ENCODE measurements at places on chromosomes 3 and 15.

GRCh38 chr15:40929660-40930429 is 705 bp downstream of the DLL4 start:
- DNase-seq = peak; percentile 65

DNA sequence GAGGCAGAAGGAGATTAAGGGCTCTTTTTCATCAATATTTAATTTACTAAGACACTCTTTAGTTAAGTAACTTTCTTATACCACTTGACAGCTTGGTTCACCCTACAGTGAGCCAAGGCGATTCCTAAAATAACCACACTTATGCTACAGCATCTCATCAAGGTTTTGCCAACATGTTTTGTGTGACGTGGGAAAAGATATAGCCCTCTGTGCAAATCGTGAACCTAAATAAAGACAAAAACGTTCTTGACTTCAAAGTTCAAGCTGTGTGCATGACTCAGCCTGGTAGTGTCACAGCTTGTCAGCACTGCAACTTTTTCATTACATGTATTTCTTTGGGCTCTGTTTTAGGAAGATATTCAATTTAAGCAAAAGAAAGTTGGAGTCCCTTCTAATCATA is 297.0 kb upstream of the EPHA3 start:
- no peak for DNase-seq

DNA sequence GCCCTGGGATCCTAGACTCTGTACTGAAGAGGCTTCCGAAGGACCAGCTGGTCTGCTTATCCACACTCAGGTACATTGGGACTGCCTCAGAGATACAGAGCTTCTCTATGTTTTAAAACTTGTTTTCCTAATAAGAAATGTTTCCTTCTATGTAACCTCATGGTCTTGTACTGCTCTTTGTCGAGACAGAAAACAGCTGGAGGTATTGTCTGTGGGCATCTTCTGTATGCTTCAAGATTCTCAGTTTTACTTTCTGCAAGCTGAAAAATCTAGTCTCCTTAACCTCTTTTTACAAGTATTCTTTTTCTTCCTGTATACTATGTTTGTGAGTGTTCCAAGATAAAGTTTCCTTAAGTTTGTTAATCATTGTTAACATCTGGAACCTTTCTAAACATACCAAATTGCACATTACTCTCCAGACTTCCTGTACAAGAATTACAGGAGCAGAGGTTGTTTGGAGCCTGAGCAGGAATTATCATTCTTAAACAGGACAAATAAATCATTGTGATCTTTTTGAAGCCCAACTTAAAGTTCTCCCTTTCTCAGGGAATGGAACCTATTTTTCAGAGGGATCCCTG is 358.3 kb upstream of the CFAP20DC start:
- no peak for DNase-seq

DNA sequence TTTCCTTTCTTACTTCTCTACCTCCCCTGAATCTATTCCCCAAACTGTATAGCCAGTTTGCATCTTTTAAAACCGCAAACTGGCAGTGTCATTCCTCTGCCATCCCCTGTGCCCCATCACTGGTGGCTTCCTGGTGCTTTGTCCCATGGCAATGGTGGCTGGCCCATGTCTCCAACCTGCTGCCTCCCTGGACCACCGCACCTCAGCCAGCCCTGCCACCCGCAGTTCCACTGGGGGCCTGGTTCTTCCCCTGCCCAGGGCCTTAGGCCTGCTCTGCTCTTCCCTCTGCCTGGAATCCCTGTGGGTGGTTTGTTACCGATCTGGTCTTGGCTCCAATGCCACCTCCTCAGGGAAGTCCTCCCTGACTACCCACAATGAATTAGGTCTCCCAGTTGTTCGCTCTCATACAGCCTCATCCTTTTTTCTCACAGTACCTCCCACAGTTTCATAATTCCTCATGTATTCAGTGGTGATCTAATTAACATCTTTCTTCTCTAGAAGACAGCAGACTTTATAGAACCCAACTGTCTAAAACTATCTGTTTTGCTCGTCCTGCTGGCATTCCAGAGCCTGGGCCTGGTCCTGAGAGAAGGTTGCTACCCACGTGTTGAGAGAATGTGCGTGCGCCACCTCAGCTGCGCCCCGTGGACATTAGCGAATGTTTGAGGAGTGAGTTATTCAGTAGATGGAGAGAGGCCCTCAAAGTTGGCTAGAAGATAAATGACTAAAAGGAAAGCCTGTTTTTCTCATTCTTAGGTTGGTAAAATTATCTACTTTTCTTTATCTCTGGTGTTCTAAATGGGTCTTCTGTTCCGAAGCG is 130.1 kb downstream of the DNAJB8 start:
- no peak for DNase-seq

DNA sequence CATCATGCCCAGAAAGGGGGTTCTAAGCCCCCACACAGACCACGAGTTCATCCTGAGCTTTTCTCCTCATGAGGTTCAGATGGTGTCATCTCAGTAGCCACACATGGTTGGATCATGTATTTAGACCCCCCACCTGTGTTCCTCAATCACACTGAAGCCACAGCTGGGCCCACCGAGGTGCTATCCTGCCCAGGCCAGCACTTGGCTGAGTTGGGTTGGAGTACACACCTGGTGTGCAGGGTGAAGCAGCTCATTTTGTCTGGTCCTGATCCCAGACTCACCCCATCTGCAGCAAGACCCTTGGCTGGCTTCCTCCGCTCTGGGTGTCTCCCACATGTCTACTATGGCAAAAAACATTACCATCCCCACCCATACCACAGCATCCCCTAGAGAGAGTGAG is 41.9 kb downstream of the ACAA1 start:
- no peak for DNase-seq

GRCh38 chr15:39156646-39157250 is 424.1 kb upstream of the THBS1 start:
- no peak for DNase-seq

GRCh38 chr3:160005004-160005403 is 16.4 kb downstream of the IL12A start:
- DNase-seq = no peak

- DNase-seq = no peak
Observed at GRCh38 chr3:169288553-169288952, 375.0 kb downstream of the MECOM start.

DNA sequence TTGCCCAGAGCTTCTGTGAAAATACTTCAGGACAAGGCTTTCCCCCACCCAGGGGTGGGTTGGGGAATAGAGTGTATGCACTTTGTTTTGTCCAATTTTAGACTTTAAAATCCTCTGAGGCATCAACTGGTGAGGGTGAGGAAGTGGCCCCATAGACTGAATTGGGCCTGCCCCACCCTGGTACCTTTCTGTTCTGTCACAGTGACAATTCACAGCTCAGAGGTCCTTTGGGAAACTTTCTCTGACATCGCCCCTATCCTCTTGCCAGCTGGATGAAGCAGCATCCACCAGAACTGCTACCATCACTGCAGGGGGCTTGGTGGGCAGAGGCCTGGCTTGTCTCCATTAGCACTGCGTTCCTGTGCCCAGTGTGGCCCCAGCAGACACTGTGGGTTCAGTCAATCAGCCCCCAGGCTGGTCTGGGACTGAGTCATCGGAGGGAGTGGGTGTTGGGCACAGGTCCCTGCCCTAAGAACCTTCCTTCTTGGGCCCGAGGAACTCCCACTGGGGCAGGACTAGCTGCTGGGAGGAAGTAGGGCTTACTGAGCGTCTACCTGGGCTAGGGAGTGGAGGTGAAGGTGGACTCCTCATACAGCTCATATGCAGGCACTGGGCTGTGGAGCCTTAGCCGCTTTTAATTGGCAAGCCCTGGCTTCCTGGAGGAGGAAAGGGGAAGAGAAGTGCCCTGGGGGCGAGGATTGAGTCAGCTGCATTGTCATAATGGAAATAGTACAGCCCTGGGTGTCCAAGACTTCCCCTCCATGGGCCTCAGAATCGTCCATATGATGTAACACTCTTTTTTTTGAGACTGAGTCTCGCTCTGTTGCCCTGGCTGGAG is 1.5 kb upstream of the PPM1M start:
- no peak for DNase-seq

- DNase-seq = no peak
Observed at GRCh38 chr3:112136959-112137693, 4.1 kb upstream of the GCSAM start.

DNA sequence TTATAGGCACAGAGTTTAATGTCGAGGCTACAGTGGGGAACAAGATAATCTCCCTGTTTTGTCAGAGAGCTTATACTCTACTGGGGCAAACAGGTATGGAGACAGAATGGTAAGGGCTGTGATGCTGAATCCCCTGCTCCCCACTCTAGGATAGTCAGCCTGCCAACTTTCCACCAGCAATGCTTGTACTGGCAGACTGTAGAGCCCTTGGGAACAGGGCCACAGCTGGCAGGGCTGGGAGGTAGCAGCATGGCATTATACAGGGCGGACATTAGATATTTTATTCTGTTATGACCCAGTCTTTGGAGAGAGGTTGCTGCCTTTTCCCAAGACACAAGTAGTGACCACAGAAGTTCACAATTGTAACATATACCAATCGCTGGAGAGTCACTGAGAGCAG is 91.2 kb downstream of the ARRDC4 start:
- DNase-seq = no peak

GRCh38 chr3:81788044-81788443 is 26.6 kb upstream of the GBE1 start:
- DNase-seq = no peak

DNA sequence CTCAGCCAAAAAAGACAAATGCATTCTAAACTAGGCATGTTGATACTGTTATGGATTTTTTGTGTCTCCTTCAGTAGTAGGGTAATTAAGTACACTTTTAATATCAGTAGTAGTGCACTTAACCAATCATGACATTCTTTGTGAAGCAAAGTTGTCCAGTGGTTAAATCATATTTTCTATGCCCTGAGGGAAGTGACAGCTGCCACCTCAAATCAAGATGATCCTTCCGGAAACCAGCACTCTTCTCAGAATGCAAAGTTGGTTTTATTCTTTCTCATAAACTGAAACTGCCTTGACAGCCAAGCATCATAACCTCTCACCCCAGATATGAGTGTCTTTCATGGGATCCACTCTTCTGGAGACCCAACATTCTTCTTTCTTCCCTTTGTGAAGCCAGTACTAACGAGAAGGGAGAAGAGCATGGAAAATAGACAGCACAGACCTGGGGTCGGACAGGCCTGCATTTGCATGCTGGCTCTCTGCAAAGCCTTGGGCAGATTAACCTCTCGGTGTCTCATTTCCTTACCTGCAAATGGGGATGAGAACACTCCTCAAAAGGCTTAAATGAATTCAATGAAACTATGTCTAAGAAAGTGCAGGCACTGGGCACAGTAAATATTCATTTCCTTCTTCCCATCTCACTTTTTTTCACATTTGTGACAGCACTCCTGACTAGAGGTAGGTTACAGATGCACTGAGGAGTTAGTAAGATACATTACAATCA is 13.2 kb downstream of the AAGAB start:
- no peak for DNase-seq

DNA sequence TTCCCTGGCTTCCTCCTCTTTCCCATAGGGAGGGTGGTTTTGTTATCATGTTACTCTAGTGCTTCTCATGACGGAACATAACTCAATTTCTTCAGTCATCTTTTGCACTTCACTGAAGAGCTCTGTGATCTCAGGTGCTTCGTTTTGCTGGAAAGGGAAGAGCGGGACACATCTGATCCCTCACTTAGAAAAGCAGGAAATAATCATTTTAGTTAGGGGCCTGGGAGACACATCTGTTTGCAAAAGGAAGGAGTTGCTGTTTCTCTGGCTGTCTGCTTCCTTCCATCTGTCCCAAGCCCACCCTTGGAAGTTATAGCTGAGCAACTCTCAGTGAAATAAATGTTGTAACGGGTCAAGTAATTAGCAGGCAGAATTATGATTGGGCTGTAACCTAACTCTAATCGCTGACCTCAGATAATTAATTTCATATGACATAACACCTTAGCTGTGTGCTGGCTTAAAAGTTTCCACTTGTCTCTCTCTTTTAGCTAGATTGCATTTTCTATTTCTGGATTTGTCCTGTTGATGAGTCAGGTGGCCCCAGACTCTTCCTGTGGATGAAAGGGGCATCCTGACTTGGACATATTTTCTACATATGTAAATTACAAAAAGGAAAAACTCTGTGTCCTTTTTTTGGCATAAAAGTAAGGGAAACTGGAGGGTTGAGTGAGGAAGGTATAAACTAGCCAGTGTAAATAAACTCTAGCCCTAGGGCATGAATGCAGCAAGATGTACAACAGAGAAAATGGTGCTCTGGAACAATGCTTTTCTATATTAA is 11.0 kb upstream of the FILIP1L start:
- no peak for DNase-seq

GRCh38 chr3:46626039-46626438 is 13.7 kb downstream of the FAM240A start:
- DNase-seq = no peak

DNA sequence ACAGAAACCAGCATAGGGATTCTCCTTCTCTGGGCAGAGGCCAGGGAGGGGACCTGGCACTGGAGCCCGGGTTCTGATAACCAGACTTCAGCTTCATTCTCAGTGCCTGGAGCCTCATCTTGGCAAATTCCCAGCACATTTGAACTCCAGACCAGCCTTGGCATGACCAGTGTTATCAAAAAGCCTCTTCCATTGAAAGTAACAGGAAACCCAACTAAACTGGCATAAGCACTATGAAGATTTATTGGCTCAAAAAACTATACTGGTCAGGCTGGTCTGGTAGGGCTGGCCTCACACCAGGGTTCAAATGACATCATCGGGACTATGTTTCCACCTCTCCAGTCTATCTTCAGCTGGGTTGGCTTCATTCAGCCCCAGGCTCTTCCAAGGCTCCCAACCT is 48.1 kb upstream of the THUMPD3 start:
- DNase-seq = no peak

- no peak for DNase-seq
Observed at GRCh38 chr3:11245827-11246662, 26.2 kb upstream of the ATG7 start.

- DNase-seq = no peak
Observed at GRCh38 chr15:41423979-41424659, 7.2 kb downstream of the RTF1 start.

GRCh38 chr3:106176734-106177133 is 307.9 kb upstream of the CBLB start:
- DNase-seq = no peak

GRCh38 chr3:37163262-37164015 is 10.9 kb downstream of the LRRFIP2 start:
- DNase-seq = no peak

DNA sequence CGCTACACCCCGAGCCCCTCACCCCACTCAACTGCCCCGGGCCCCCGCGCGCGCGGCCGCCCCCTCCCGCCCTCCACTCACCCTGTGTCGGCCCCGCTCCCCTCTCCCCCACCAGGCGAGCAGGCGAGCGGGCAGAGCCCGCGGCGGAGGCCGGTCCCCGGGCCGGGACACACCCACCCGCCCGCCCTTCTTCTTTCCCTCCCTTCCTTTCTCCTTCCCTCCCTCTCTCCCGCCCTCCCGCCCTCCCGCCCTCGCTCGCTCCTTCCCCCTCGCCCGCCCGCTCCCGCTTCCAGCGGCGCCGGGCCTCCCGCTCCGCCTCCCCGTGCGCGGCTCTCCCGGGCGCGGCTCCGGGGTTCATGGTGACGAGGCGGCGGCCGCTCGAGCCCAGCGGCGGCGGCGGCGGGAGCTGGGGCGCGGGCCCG is at the start of gene CTDSPL:
CTDSPL (plus strand) TSS at position 261 of the 422 bp plus-strand sequence. CDS start 320 bp downstream, outside the sequence.
- peak; percentile 58 for DNase-seq

DNA sequence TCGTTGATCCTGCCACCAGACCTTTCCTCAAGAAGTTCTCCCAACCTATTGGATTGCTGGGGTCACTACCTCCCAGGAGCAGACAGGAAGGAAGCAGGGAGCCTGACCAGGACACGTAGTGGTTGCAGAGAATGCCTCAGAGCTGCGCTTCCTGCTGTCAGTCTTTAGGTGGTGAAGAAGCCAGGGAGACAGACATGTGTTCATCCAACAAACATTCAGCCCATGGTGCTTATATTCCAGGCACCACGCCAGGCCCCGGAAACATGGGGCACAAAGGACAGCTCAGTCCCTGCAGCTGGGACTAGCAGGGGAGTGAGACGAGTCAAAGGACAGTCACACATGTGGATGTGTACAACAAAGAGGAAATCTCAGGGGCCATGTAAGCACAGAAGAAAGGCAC is 26.0 kb upstream of the CORO2B start:
- peak; percentile 35 for DNase-seq
